ENCODE measurements at places on chromosomes 7 and 10.

- DNase-seq, result no peak
Observed at GRCh38 chr10:88555190-88555908, 27.8 kb downstream of the RNLS start.

DNA sequence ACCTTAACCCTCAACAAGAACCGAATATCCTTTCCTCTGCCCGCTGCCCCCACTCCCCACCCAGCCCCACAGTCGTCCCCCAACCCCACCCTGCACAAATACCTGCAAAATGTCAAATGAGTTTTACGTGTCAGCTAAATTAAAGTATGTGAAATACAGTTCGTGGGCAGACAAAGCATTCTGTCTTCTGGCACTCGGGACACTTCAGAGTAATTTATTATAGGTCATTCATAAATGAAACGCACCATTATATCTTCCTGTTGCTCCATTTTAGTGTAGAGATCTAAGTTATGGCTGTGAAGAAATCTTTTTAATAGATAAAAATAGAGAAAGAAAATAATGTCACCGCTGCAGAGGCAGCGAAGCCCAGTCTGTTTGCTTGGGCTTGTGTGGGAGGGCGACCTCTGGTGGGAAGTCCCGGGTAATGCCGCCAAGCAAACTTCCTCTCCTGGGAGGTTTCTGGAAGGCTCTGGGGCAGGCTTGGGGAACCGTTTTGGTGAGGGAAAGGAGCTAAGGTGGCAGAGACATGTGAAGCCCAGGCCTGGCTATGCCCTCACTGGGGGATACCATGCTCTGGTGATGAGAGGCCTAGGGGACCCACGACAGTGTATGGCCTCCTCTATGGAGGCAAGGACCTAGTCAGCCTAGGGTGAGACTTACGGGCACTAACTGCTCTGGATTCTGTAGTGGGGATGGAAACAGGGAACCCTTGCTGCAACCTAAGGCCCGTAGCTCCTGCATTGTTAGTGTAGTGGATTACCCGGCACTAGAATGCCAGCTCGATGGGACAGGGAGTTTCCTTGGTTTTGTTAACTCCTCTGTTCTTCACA is 604.9 kb downstream of the LRMDA start:
- DNase-seq, result peak; percentile 25

- DNase-seq, result no peak
Observed at GRCh38 chr10:130740166-130740565, 571.4 kb downstream of the TCERG1L start.

- no peak for DNase-seq
Observed at GRCh38 chr7:117640465-117640864, 160.6 kb downstream of the CFTR start.

DNA sequence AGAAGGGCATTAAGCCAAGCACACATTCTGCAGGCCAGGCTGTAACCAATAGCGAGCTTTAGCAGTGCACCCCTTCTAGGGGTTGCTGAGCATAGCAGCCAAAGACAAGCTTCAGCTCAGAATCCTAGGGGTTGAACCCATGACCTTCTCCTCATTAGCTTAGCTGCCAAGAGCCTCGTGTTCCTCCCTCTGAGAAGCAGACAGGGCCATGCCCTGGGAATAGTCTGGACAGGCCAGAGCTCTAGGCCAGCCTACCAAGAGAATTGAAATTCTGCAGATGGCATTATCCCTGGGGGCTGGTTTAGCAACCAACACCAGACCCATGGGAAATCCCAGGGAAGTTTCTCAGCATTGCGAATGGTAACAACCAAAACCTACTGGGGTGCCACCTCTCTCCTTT is 77.2 kb downstream of the PLXNA4 start:
- DNase-seq, result no peak

DNA sequence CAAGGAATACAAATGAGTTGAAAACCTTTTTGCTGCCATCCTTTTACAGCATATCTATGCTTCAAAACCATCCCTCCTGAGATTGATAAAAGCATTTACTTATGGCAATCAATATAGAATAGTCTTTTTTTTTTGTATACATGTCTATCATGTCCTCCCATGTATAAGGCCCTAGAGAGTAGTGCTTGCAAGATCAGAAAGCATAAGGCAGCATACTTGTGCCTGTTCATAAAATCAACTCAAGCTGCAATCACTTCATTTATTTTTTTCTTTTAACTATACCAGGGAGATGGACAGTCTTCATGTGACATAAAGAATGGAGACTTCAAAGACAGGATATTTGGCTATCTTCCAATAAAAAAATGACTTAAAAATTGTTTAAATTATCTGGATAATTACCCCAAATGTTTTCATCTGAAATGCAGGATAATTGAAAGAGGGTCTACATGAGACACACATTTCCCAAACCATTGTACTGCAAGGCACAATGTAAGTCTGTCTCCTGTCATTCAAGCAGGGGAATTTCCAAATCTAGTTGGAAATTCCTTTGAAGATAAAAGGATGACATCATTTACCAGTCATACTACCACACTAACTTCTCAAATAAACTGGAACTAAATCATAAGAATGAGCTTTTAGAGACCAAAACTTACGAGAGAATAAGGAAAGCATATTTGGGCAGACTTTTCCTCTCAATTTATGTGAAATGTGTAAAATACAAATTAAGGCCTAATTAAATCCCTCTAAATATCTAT is 22.5 kb downstream of the LRRN3 start:
- DNase-seq, result no peak

DNA sequence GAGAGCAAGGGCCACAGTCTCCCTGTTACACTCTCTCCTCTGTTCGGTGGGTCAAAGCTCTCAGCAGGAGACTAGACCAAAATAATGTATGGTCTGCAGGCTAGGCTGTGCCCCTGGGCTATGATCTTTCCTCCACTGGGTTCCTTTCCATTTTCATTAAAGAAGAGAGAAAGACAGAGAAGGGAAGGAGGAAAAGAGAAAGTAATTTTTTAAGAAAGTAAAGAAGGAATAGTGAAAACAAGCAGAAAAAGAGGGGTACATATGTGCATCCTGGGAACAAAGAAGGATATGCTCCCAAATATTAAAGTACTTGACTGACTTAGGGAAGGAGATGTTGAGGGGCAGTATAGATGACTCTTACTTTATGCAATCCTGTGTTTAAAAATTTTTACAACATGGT is 33.6 kb upstream of the PIK3AP1 start:
- DNase-seq, result no peak
